Stimulated activated CD8-positive, alpha-beta memory T cell treated with anti-CD3 and anti-CD28 coated beads, Interleukin-7, amount 100 ng/mL, for 1 hour (primary cell): ENCODE measurements at places on chromosomes 3 and 15.

- DNase-seq: no peak
Observed at GRCh38 chr3:94869059-94869547, 806.2 kb downstream of the NSUN3 start.

DNA sequence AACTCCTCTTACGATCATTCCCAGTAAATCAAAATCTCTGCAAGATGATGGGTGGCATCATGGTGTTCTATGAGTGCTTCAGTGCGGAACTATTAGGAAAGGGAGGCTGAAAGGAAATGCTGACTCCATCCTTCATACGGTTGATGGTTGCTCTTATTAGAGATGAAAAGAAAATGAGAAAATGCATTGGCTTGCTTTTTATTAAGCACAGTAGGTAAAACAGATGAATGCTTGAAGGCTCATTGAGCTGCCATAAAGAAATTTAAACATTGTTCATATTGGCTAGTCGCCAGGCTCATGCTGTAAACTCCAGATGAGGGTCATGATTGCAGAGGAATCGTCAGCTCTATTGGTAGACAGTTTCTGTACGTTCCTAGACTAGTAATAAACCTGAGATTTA is 115.8 kb downstream of the EPHA3 start:
- no peak for DNase-seq

GRCh38 chr3:35849963-35850362 is 210.6 kb downstream of the ARPP21 start:
- DNase-seq: no peak

GRCh38 chr3:187740421-187741399 is 4.6 kb downstream of the BCL6 start:
- peak; percentile 56 for DNase-seq

GRCh38 chr15:28459279-28459678 is 73.5 kb downstream of the GOLGA8G start:
- no peak for DNase-seq

- no peak for DNase-seq
Observed at GRCh38 chr3:15803921-15804320, 6.1 kb upstream of the ANKRD28 start.

DNA sequence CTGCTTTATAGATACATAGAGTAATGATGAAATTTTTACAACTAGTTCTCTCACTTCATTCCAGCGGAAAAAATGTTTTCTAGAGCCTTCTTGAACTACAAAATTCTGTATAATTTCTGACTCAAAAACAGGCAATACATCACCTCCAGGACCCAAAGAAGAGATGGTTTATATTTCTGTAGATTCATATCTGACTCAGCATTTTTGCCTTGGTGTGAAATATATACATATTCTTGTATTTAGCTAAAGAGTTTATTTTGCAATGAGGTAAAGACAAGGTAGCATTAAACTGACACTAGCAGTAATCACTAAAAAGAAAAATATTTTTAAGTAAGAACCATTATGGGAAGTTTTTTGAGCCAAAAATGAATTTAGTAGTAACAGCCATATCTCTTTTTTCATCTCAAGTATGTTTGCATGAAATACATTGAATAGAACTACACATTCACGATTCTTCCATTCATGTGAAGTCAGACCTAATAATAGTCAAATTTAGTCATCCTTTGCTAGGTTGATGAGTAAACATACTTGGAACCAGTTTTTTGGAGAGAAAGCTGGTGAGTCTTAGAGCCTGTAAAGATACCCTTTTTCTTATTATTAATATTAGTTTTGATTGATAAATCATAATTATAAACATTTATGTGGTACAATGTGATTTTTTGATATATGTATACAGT is 31.6 kb downstream of the COL8A1 start:
- DNase-seq: no peak

DNA sequence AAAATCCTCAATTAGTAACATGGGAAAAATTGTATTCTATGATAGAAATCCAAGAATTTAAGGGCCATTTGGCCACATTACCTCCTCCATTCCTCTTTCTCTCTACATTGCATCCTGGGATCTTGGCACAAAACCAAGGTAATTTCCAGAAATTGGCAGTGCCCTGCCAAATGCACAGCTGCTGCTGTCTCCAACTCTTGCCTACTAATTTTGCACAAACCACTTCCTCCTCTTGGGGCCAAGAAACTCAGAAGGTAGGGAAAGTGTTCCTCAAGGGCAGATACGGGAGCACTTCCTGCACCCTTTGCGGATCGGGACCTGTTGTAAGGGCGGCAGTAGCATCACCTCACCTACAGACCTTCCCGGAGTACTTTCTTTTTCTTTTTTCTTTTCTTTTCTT is 57.8 kb downstream of the MAP3K13 start:
- DNase-seq: no peak

DNA sequence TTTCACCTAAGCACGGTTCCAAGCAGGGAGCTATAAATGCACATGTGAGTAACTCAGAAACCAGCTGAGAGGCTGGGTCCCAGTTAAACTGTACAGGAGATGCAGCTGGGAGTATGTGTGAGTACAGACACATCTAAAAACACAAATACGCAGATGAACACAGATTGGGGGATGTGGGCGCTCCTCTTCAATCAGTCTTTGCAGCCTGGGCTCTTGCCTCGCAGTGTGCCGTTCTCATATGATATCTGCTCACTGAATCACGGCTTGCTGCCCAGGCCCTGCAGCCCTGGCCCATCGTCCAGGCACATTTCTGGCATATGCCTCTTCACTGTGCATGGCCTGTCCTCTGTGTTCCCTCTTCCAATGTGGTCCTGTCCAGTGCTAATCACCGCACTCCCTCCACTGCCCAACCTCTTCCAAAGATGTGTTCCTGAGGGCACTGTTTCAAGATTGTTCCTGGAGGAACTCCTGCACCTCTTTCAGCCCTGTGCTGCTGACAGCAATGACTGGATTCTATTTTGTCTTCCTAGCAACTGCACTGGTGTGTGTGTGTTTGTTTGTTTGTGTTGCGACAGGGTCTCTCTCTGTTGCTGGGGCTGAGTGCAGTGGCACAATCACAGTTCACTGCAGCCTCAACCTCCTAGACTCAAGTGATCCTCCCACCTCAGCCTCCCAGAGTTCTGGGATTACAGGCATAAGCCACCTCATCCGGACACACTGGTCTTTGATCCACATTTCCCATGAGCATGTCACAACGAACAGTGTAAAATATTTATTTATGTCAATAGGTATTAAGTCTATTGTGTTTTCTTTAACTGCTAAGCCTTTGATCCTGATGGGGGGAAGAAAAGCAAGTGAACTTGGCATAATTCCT is 17.0 kb downstream of the CA12 start:
- DNase-seq: no peak

DNA sequence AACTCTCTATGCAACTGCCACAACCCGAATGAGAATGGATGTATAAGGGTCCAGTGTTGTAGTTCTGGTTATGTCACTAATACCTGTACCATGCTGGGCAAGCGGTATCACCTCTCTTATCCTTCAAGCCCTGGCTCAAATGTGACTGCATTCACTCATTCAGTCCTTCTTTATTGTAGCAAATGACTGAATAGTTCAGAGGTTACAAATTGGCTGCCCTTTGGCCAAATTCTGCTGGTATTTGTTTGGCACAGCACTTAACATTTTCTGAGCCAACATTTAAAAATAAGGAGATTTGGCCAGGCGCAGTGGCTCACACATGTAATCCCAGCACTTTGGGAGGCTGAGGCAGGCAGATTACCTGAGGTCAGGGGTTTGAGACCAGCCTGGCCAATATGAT is 47.5 kb downstream of the DLEC1 start:
- DNase-seq: no peak

DNA sequence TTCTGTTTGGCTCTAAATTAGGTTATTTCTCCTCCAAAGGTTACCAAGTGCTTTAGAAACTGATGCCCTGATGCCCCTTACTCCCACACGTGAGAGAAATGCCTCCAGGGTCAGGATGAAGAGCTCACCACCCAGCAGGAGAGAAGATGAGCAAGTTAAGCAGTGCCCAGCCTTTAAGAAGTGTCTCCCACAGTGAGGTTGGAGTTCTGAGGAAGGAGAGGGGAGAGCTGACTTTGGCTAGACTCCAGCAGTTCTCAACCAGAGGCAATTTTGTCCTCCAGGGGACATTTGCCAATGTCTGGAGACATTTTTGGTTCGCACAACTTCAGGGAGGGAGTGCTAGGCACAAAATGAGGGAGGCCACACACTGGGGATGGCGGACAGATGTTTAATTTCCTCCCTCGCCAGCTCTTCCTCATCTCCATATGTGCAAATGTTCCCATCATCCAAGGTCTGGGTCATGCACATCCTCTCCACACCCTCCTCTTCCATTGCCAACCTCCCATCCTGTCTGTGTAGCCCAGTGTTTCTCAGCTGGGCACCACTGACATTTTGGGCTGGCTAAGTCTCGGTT is 50.6 kb upstream of the SLC7A14 start:
- no peak for DNase-seq

GRCh38 chr3:111496894-111497559 is 45.0 kb upstream of the CD96 start:
- no peak for DNase-seq

DNA sequence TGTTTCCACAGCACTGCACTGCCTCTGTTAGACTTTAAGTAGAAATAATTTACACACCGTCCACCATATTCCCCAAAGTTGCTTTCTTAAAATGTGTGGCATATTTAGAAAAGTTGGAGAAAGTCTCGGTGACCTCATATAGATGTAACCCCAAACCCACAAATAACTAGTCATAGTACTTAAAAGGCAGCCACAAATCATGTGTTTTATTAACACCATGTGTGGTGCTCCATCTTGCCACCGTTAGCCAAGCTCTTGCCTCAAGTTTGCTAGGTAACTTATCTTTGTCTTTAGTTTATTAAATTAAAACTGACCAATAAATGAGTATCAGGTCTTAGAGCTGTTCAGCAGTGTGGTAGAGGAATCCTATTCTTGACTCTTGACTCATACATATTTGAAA is 257.9 kb downstream of the UBE2E2 start:
- no peak for DNase-seq

GRCh38 chr3:14890476-14890875 is 56.9 kb upstream of the NR2C2 start:
- no peak for DNase-seq

- DNase-seq: no peak
Observed at GRCh38 chr3:135918600-135918999, 46.9 kb upstream of the PPP2R3A start.

- DNase-seq: no peak
Observed at GRCh38 chr3:46860810-46861604, 2.2 kb downstream of the MYL3 start.

- no peak for DNase-seq
Observed at GRCh38 chr15:57625703-57626448, 34.2 kb downstream of the MYZAP start.

DNA sequence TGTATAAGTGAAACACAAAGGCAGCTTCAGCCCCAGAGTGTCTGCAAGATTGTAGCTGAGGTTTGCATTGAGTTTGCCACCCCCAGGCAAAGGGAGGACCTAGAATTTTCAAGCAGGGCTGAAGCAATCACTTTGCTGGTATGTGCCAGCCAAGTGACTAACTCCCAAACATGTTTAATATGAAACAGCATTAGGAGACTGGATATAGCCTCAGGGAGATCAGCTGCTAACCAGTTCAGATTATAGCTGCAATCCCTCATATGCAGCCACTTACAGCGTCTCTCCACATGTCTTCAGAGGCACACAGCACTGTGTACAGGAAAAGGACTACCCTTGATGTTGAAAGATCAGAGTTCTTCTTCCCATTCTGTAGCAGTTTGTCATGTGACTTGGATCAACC is 38.4 kb upstream of the PPP2R3A start:
- no peak for DNase-seq

GRCh38 chr15:63502843-63503738 is 1.3 kb upstream of the USP3 start:
- DNase-seq: peak; percentile 53

GRCh38 chr15:85976986-85977385 is 102.7 kb upstream of the AGBL1 start:
- DNase-seq: no peak

- no peak for DNase-seq
Observed at GRCh38 chr3:40464339-40465110, 7.4 kb downstream of the RPL14 start.

GRCh38 chr3:49649576-49649975 is 24.6 kb upstream of the APEH start:
- no peak for DNase-seq

DNA sequence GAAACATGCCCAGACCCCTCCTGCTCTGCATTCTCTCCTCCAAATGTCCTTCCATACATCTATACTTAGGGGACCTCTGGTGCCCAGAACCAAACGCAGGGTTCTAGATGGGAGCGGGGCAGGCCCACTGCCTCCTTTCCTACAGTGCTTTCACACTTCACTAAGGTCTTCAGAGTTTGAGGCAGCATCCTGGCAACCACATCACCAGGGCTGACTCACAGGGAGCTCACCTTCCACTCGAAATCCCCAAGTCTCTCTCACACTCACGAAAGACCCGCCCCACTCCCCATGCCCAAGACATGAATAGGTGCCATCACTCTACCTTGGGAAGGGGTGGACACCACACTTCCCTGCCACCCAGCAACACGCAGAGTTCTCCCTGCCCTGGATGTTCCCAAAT is 18.9 kb downstream of the HOMER2 start:
- DNase-seq: no peak

GRCh38 chr15:93308026-93308690 is 219.1 kb upstream of the RGMA start:
- DNase-seq: no peak

DNA sequence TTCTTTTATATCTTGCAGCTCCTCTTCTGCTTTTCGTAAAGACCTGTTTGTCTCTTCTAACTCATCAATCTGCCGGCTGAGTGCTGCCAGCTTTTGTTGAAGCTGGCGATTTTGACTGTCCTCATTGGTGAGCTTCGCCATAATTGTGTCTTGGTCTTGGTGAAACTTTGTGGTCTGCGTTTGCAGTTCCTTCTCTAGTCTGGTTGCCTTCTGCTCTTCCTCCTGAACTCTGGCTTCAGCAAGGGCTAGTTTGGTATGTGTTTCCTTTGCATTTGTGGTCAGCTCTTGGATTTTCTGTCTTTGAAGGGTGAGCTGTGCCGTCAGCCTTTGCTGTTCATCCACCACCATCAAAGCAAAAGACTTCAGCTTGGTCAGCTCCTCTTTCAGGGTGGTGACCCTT is 32.9 kb downstream of the CMSS1 start:
- DNase-seq: no peak

GRCh38 chr3:192817506-192817905 is 90.2 kb upstream of the FGF12 start:
- no peak for DNase-seq

DNA sequence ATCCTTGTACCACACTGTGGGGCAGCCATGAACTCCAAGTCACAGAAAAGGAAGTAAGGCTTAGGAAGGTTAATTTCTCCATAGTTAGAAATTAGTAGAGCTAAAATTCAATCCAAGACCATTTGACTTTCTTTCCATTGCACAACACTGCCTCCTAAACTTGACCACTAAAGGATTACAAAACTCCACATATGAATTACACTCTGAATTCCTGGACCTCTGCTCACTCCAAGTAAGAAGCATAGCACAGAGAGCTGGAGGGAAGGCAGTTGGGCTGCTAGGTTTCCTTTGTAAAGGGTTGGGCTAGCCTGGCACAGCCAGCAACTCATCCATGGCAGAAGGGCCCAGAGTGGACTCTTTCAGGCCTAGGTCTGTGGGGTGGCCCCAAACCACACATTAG is 134.4 kb downstream of the MYLK start:
- DNase-seq: no peak
